Activated CD8-positive, alpha-beta T cell treated with anti-CD3 and anti-CD28 coated beads, Interleukin-2, amount 10 ng/mL, durations not matched to agents 7 days and 5 days (primary cell): ENCODE measurements at places on chromosomes 2 and 18.

DNA sequence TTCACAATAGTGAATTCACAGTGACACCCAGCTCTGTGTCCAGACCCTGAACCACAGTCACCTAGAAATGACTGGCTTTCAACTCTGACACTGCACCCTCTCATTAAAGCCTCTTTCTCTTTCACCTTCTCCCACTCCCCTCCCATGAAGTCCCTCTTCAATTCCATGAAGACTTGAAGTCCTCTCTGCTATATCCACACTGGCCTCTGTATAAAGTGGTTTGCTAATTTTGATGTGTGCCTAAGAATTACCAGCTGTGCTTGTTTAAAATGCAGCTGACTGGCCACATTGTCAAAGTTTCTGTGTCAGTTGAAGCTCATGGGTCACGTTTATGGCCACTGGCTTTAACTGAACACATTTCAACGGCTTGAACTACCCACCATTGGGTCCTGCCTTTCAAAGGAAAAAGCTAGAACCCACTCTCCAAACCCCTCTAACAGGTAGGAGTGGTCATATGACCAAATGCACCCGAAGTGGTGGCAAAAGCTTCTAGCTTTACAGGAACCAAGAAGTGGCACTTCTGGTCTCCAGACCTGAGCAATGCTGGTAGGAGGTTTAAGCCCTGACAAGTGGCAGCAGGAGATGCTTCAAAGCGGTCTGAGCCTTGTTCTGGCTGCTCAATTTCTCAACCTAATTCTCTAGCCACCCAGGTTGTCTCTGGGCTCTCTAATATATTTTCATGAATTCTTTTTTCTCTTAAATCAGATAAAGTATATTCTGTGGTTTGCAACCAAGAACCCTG is 34.2 kb downstream of the B4GALT6 start:
- H3K36me3 ChIP-seq: no peaks in the 10 kb centered on the region
- H3K27me3 ChIP-seq: peaks cover 25% of the 10 kb centered on the region
- no peak for DNase-seq
- H3K4me1 ChIP-seq: peaks cover 16% of the 10 kb centered on the region
- H3K27ac ChIP-seq: no peak overlapping the region
- no peak overlapping the region for H3K4me3 ChIP-seq

DNA sequence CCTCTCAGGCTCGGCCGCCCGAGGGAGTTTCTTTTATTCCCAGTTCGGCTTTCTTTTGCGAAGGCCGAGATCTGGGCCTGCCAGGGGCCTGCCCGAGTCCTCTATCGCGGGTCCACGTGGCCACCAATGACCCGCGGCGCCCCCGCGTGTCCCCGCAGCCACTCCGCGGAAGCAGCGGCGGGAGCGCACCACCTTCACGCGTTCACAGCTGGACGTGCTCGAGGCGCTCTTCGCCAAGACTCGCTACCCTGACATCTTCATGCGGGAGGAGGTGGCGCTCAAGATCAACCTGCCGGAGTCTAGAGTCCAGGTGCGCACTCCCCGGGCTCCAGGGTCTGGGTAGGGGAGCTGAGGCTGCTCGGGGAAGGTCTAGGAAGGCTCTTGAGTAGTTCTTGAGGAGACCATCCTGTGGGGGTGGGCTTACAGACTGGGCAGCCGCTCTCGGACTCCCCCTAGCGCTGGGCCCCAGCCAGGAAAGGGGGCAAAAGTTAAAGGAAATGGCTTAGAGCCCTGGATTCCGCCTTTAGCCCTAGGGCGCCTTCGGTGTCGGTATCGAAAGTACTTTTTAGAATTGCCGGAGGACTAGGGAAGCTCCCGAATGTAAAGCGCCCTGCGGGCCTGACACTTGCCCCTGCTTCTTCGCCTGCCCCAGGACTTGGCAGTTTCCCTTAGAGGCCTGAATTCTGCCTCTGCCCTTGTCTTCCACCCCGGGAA is 3.4 kb downstream of the OTX1 start:
- H3K27me3 ChIP-seq: peaks cover 87% of the 10 kb centered on the region
- peak; percentile 43 for DNase-seq
- no peak overlapping the region for H3K27ac ChIP-seq

DNA sequence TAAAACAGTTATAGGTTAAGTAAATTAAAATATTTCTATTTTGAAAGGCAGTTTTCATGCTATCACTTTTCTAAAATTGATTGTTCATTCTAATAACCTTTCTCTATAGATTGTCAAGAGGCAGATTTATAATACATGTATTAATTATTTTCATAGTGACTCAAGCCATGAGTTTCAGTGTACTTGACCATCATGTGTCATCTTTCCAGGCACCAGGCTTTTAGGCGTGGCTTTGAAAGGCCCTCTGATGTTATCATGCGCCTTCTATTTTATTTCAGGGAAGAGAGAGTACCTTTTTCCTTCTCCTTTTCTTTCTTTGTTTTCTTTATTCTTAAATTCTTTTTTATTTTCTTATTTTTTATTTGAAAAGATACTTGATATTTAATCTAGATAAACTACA is 128.3 kb upstream of the ETAA1 start:
- DNase-seq: no peak
- no peaks in the 10 kb centered on the region for H3K27me3 ChIP-seq
- H3K4me1 ChIP-seq: no peaks in the 10 kb centered on the region
- H3K4me3 ChIP-seq: no peak overlapping the region
- no peaks in the 10 kb centered on the region for H3K36me3 ChIP-seq
- H3K27ac ChIP-seq: no peak overlapping the region

DNA sequence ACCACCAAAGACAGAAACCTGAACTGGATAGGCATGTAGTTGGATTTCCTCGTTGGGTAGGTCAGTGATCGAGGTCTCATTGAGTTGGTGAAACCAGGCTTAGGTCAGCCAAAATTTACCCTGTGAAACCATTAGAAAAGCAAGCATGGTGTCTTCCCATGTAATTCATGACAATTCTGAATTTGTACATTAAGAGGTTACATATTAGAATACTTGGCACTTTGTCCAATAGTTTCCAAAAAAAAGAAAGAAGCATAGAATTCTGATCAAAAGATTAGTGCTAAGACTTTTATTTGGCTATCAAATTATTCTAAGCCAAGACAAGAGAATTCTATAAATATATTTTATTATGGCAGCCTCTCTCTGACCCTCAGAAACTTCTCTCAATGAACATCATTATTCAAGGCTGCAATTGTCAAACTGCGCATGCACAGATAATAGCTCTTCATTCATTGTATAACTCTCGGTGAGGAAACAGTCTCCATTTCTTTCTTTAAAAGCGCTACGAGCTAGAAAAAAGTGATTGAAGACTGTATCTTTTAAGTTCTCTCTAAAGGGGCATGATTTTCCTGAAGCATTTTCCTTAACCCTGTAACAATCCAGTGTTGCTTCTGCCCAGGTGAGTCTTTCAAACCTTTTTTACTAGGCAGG is 79.1 kb upstream of the MYCN start:
- H3K27ac ChIP-seq: no peak overlapping the region
- H3K36me3 ChIP-seq: no peaks in the 10 kb centered on the region
- no peaks in the 10 kb centered on the region for H3K27me3 ChIP-seq
- H3K4me1 ChIP-seq: no peaks in the 10 kb centered on the region
- H3K4me3 ChIP-seq: no peak overlapping the region
- no peak for DNase-seq

GRCh38 chr2:229202646-229203045 is 68.4 kb downstream of the PID1 start:
- H3K27me3 ChIP-seq: no peaks in the 10 kb centered on the region
- H3K36me3 ChIP-seq: no peaks in the 10 kb centered on the region
- H3K4me3 ChIP-seq: no peak overlapping the region

DNA sequence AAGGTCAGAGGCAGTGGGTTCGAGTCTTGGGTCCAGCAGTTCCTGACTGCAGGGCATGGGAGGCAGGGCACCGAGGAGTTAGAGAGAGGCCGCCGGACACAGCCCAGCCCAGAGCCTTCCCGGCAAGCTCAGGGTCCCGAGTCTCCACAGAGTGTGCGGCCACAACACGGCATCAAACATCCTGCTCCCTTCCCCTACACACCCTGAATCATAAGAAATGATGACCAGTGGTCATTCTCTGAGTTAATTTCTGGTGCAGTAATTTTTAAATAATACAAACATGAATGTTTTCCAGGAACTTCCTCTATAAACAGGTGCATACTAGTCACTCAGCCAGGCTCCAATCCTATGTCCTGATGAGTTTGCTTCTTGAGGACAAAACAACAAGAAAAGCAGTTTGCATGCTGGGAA is 118.0 kb downstream of the PXDN start:
- H3K27me3 ChIP-seq: peaks cover 3% of the 10 kb centered on the region
- H3K27ac ChIP-seq: no peak overlapping the region
- no peak overlapping the region for H3K4me3 ChIP-seq
- H3K4me1 ChIP-seq: no peaks in the 10 kb centered on the region

GRCh38 chr2:44944102-44944951 is 2.8 kb downstream of the SIX3 start:
- no peak for DNase-seq
- peaks cover 9% of the 10 kb centered on the region for H3K36me3 ChIP-seq
- peak overlapping the region; percentile 28 for H3K4me3 ChIP-seq

DNA sequence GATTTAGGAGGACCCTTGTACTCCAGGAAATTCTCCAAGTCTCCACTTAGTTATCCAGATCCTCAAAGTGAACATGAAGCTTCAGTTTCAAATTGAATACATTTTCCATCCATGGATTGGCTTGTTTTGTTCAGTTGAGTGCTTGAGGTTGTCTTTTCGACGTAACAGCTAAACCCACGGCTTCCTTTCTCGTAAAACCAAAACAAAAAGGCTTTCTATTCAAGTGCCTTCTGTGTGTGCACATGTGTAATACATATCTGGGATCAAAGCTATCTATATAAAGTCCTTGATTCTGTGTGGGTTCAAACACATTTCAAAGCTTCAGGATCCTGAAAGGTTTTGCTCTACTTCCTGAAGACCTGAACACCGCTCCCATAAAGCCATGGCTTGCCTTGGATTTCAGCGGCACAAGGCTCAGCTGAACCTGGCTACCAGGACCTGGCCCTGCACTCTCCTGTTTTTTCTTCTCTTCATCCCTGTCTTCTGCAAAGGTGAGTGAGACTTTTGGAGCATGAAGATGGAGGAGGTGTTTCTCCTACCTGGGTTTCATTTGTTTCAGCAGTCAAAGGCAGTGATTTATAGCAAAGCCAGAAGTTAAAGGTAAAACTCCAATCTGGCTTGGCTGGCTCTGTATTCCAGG is at the start of gene CTLA4:
Gene CTLA4, plus strand, starts transcription at position 211 of the 640 bp plus-strand sequence. Its CDS starts 172 bp downstream, at position 383.
- H3K27ac ChIP-seq: peak within 1 kb of the TSS; percentile 82
- peak within 1 kb of the TSS; percentile 79 for H3K4me3 ChIP-seq
- peaks cover 20% of the 10 kb centered on the region for H3K36me3 ChIP-seq
- peak; percentile 55 for DNase-seq

GRCh38 chr2:15410884-15411283 is 150.2 kb downstream of the NBAS start:
- H3K4me1 ChIP-seq: no peaks in the 10 kb centered on the region
- peaks cover 13% of the 10 kb centered on the region for H3K36me3 ChIP-seq
- H3K27ac ChIP-seq: no peak overlapping the region
- no peak for DNase-seq
- no peaks in the 10 kb centered on the region for H3K27me3 ChIP-seq
- no peak overlapping the region for H3K4me3 ChIP-seq

- H3K36me3 ChIP-seq: no peaks in the 10 kb centered on the region
- H3K27me3 ChIP-seq: peaks cover 2% of the 10 kb centered on the region
- no peak overlapping the region for H3K27ac ChIP-seq
- no peak for DNase-seq
- no peak overlapping the region for H3K4me3 ChIP-seq
Observed at GRCh38 chr2:225090746-225091145, 48.5 kb upstream of the DOCK10 start.

DNA sequence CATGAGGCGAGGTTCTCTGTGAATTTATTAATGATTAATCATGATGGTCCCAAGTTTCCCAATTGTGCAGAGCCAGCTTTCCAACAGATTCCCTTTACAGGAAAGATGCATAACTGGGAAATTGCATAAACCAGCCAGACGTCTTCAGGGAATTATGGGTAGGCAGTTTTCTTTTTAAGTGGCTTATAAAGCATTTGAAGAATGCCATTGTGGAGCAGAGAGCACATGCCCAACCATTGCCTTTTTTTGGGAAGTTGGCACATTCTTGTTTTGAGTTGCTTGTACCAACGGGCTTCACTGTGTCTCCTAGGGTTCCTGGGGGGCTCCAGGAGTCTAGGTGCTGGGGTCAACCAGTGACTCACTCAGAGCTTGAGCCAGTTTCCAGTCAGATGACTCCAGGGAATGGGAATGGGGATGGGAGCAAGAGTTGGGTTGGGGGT is 231.7 kb upstream of the FOSL2 start:
- no peak for DNase-seq
- no peaks in the 10 kb centered on the region for H3K4me1 ChIP-seq
- no peak overlapping the region for H3K27ac ChIP-seq
- no peaks in the 10 kb centered on the region for H3K27me3 ChIP-seq
- H3K36me3 ChIP-seq: peaks cover 16% of the 10 kb centered on the region

GRCh38 chr2:154261473-154262027 is 389.8 kb downstream of the GALNT13 start:
- no peak for DNase-seq
- H3K27ac ChIP-seq: no peak overlapping the region
- no peaks in the 10 kb centered on the region for H3K27me3 ChIP-seq
- H3K36me3 ChIP-seq: no peaks in the 10 kb centered on the region
- no peaks in the 10 kb centered on the region for H3K4me1 ChIP-seq
- no peak overlapping the region for H3K4me3 ChIP-seq

GRCh38 chr2:98280376-98281102 is 65.7 kb upstream of the CNGA3 start:
- H3K36me3 ChIP-seq: no peaks in the 10 kb centered on the region
- H3K27me3 ChIP-seq: peaks cover 27% of the 10 kb centered on the region
- no peak for DNase-seq
- H3K27ac ChIP-seq: no peak overlapping the region

- no peaks in the 10 kb centered on the region for H3K36me3 ChIP-seq
- no peak for DNase-seq
- H3K27ac ChIP-seq: no peak overlapping the region
- no peak overlapping the region for H3K4me3 ChIP-seq
Observed at GRCh38 chr2:146576339-146577111, 1268.3 kb upstream of the ACVR2A start.

GRCh38 chr2:54528311-54528955 is 72.3 kb downstream of the SPTBN1 start:
- no peak overlapping the region for H3K27ac ChIP-seq
- H3K4me3 ChIP-seq: no peak overlapping the region
- H3K36me3 ChIP-seq: no peaks in the 10 kb centered on the region
- DNase-seq: no peak
- H3K4me1 ChIP-seq: peaks cover 19% of the 10 kb centered on the region
